ENCODE measurements at places on chromosomes 7 and 10.
A peak's percentile ranks its signal among the peaks of the same experiment; 100 is the strongest.

DNA sequence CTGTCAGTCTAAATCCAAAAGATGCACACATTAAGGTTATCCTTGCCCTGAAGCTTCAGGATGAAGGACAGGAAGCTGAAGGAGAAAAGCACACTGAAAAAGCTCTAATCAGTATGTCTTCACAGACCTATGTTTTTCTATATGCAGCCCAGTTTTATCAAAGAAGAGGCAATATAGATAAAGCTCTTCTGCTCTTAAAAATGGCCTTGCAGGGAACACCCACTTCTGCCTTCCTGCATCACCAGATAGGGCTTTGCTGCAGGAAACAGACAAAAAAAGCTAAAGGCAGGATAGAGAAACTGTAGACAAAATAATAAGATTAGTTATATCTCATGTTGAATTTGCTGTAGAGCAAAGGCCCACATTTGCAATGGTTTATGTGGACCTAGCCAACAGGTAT, 14.9 kb upstream of the IFIT1B start:
- DNase-seq = no peak

- DNase-seq = no peak
These were observed 126.0 kb downstream of the GNAI1 start for GRCh38 chr7:80260606-80261005.

DNA sequence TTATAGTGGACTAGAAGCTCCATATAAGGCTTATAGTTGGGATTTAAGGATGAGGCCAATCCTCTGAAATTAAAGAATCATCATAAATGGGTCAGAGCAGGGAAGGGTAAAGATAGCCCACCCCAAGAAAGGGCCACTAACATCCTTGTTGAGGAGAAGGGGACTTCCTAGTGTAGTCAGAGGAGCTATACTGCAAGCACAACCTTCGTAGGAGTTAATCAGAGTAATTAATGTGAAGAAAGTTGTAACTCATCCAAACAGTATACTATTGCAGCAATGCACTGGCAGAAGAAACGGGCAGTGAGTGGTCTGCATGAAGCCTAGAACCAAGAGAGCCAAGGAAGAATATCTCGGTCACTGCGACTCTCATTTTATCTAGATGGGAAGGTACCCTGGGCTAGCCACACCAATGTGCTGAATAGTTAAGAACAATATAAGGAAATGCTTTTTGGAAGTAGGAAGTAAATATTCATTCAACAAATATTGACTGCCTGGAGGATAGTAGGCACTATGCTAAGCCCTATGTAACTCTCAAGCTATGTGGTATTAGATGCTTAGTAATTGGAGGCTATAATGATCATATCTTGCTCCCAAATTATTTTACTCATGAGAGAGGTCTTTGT, 13.3 kb downstream of the OTUD1 start:
- no peak for DNase-seq

DNA sequence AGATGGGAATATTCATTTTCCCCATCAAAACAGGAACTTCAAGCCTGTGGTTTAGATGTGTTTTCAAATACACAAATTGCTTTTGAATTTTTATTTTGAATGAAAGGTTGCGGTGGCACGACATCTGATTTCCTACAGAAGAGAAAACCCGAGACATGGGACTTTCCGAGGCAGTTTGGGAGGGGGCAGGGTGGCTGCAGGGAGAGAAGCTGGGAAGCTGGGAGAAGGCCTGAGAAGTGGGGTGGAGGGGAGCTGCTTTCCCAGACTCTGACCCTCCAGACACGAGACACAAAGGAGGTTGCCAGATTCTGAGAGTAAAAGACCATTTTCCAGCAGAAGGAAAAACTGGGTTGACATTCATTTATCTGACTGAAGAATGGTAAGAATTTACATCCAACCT, 19.6 kb downstream of the TMEM176A start:
- no peak for DNase-seq

DNA sequence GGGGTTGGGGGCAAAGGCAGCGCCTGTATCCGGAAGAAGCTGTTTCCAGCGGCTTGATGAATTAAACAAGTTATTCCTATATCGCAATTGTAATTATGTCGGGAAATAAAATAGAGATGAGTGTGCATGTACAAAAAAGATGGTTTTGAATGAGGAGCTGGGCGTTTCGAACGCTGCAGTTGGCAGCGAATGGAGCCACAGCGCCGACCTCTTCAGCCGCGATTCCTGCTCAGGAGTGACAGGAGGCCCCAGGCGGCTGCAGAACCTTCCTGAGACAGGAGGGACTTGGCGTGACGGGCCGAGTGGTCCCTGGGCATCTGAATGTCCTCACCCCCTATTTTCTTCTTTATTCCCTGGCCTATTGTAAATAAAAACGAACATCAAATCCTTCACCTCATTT, 184.9 kb downstream of the DNAJB6 start:
- DNase-seq = no peak

GRCh38 chr7:4687956-4688355, 5.9 kb downstream of the FOXK1 start:
- no peak for DNase-seq

- DNase-seq = no peak
These were observed 92.8 kb downstream of the VWC2 start for GRCh38 chr7:49866076-49866735.

DNA sequence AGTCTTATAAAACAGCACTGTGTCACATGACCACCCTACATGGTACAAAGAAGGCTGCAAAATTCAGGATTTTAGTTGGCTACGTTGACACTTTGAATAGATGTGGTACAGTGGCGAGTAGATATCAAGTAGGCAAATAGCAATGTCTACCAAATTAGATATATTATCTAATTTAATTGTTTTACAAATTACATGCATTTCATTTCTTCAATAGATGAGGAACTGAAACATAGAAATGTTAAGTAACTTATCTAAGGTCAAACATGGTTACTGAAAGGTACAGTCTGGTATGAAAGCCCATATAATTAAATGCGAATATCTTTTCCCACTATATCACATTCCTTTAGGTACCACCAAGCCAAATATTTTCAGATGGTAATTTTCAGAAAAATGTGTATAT, 972.2 kb downstream of the NRG3 start:
- no peak for DNase-seq

DNA sequence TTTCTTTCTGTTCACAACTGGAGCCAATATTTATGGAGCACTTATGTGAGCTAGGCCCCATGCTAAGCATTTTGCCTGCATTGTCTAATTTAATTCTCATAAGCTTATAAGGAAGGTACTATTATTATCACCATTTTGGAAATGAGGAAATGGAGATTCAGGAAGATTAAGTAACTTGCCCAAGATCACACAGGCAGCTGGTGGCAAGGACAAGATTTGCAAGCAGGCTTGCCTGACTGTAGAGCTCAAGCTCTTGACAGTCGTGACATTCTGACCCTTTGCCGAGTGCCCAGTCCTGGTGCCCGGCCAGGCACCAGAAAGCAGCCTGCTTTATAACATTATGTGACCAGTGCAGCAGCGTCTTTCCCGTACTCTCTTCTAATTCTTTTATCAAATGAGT, 38.2 kb downstream of the WNT2 start:
- DNase-seq = no peak

DNA sequence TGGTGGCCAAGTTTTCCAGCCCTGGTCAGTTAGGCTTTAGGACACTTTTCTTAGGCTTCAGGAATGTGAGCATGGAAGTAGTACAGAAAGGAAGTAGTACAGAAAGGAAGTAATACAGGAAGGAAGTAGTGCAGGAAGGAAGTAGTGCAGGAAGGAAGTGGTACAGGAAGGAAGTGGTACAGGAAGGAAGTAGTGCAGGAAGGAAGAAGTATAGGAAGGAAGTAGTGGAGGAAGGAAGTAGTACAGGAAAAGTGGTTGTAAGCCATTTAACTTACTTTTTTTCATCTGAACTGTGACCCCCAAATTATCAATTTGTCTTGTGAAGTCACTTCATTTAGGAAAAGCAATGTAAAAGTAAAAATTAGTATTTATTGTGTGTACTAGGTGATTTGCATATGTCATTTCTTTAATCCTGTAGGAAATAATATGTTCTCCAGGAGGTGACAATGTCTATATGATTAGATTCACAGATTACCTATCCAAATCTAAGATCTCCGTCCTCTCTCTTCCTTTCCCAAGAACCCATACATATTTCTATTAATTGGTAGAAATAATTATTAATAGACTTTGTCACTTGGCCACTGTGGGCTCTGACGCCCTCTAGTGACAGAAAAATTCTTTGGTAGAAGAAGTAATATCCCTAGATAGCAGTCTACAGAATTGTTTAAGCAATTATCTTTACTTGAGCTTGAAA, 3.9 kb upstream of the FAS start:
- DNase-seq = no peak

GRCh38 chr7:9776900-9777299, 1196.8 kb upstream of the PHF14 start:
- no peak for DNase-seq

DNA sequence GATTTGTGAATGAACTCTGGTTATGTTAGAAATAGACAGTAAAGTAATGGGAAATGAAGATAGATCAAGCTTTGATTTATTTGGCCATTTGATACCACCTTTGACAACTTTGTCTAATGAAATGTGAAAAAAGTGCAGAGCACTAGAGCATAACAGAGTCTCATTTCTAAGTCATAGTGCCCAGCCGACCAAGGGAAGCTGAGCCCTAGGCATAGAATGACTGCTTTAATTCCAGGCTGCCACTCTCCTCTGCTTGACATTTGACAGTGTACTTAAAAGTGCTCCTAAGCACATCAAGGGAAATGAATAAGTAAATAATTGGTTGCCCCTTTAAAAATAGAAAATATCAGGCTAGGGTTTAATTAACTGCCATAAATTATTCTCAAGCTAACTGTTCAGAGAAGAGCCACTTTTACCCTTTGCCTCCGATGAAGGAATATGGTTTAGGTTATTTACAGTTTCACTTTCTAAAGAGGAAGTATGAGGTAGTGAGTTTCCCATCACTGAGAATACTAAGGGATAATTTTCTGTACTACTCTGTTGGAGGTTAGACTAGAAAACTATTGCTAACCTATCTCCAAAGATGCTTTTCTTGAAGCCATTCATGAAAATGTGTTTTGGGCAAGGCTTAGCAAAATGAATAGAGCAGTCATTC, 591.6 kb downstream of the REEP3 start:
- DNase-seq = no peak

GRCh38 chr7:135673360-135673706, 11.0 kb downstream of the STMP1 start:
- no peak for DNase-seq

DNA sequence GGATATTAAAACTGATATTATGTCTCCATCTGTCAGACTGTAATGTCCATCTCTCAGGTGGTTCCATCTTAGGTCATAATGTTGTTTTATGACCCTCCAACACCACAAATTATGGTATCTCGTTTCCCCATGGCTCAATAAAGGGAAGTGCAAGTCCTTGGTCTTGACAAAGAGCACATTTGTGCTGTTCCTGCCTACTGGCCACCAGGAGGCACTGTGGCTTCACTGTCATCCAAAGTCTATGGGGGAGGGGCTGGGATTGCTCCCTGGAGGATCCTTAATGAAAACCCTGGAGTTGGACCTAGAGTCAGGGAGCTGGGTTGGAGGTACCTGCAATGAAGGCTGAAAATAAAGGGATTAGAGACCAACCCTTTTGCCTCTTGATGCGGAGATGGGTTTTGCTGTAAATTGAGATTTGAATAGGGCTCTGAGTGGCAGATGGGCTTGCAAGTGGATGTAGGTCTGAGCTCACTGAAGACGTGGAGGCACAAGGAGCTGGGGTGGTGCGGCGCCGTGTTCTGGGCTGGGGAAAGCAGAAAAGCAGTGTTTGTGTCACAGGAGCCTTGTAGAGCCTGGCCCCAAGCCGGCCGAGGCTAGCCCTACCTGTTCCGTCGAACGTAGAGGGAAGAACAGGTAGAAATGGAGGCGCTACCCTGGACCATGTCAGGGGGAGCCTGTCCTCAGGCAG, 180.5 kb upstream of the PRSS58 start:
- peak; percentile 45 for DNase-seq

- DNase-seq = no peak
These were observed 193.8 kb downstream of the IMMP2L start for GRCh38 chr7:111368381-111369065.

DNA sequence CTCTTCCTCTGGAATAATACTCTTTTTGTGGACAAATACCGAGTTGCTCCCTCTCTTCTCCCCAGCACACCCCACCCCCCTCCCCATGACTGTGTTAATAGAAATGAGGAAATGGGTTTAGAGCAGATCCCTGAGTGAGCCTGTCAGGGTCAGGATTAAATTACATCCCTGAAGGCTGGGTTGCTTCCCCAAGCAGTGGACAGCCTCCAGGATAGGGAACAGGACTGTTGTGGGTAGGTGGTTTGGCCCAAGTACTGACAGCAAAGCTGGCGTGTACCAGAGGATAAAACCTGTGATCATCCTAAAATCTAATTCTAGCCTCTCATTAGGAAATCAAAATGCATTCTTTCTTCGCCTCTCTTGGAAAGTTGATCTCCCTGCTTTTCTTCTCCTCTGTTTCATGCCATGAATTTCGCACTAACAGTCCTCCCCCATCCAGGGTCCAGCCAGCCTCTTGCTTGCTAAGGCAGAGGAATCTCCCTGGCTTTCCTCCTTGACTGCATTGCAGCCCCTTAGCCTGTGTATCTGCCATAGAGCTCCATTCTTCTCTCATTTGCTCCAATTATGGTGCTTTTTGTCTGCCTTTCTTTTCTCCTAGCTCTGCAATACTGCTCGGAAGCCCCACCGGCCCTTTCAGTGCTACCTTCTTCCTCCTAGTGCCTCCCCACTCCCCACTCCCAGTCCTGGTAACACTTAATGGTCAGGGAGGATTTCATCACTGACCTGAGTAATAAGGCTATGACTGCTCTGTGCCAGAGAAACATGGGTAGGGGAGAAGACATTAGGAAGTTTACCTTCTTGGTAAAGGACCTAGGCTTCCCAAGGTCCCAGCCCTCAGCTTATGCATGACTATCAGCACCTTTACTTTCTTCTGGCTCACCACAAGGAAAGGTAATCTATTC, 8.4 kb downstream of the LRRC4 start:
- DNase-seq = no peak

GRCh38 chr7:114504586-114504985, 90.0 kb downstream of the FOXP2 start:
- no peak for DNase-seq

GRCh38 chr10:77943121-77943901, 16.8 kb upstream of the DLG5 start:
- DNase-seq = no peak

GRCh38 chr10:100623521-100624230, 87.9 kb downstream of the HIF1AN start:
- DNase-seq = no peak

- DNase-seq = no peak
These were observed 47.7 kb upstream of the MDFIC start for GRCh38 chr7:114874170-114874569.

GRCh38 chr10:120702032-120702431, 149.1 kb upstream of the WDR11 start:
- no peak for DNase-seq

DNA sequence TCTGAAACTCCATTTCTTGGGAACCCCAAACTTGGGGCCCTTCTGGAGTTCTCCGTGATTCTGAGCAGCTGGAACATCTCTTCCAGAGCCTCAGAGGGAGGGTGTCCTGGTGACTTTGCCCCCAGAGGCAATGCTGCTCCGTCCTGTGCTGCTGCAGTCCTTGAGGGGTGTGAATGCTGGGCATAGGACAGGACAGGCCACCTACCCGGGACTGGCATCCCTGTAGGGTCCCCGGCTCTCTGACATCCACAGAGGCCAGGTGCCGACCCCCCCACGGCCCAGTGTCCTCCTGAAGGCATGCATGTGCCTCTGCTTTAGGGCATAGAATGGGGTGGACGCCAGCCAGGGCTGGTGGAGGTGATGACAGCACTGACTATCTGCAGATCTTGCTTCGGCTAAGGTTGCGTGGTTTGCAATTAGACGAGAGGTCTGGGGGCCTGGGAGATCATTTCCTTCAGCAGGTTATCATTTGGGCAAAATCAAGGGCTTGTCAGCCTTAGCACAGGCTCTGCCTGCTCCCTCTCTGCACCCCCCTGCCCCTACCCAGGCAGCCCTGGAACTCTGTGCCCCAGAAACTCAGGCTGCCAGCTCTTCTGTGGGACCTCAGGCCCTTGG, 136.9 kb upstream of the GPR26 start:
- DNase-seq = no peak
